ENCODE measurements at places on chromosomes 12 and 14.

GRCh38 chr12:108337235-108338223 lies 1.6 kb downstream of the CMKLR1 start:
- DNase-seq, result peak; percentile 55

DNA sequence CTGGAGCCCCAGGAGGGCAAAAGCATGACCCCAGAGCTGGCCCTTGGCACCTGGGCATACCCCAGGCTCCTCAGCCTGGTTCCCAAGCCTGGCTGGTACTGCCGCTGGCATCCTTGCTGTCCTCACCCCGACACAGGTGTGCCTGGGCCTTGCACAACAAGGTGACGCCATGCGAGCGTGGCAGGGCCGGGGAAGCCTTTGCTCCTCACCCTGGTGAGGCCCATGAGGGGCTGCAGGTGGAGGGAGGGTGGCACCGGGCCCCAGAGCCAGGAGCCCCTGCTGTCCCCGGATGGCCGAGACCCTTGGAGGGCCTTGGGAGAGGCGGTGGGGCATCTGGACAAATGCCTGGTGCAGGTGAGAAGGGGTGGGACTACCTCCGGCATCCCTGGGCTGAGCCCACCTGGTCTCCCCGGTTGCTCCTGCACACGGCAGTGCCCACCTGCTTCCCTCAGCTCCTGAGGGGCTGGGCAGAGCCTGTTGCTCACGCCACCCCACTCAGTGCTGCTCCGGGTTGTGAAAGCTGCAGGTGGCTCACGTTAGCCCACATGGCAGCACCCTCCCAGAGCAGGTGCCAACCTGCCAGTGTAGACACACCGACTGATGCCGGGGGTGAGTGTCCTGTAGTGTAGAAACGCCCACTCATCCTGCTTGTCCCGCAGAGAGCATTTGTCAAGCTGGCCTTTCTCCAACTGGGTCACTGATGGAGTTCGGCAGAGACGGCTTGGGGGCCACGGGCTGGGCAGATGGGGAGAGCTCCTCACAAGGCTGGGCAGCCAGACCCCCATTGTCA lies 24.6 kb upstream of the KIF26A start:
- DNase-seq, result no peak

DNA sequence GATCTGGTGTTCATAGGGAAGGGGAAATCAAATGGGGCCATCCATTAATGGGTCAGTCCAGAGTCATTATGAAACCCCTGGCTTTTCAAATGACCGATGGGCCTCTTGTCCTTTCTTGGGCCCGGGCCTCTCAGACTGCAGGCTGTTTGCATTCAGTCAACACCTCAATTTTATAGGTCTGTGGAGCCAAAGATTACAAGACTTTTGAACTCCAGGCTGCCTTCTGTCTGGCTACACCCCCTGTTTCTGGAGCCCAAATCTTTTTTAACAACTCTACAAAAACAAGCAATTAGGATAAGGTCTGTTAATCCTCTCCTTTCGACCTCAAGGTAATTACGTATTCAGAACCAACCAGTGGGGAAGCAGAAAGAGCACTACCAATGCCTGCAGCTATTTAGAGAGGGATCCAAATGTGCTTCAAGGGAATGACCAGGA lies 35.6 kb downstream of the DUSP6 start:
- no peak for DNase-seq

DNA sequence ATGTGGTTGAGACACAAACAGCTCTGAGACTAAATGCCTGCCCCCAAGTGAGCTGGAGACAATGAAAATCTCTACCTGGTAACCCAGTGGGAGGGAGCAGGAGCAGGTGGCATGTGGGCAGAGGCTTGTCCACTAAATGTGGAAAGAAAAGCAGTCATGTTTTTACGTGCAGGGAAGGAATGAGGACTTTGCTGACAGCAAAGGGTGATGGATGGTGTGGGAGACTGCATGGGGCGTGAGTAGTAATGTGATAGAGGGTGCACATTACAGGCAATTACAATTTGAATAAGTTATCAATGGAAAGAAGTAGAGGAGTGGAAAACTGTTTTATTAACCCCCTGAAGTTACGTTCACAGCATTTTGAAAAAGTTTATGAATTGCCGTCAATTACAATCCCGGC lies 176.6 kb downstream of the NRXN3 start:
- DNase-seq, result no peak
